ENCODE measurements at places on chromosomes 13 and 19.

DNA sequence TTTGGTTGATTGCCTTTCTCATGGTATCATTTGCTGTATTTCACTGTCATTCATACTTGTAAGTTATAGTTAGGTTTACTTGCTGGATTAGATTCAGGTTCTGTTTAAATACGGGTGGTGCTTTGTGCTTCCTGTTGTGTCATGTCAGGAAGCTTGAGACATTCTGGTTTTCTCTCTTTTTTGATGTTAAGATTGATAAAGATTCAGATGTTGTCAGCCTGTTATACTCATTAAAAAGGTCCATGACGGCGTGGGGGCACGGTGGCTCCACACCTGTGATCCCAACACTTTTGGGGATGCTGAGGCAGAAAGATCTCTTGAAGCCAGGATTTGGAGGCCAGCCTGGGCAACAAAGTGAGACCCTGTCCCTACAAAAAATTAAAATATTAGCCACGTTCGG is 45.7 kb downstream of the NAA16 start:
- no peak for DNase-seq

DNA sequence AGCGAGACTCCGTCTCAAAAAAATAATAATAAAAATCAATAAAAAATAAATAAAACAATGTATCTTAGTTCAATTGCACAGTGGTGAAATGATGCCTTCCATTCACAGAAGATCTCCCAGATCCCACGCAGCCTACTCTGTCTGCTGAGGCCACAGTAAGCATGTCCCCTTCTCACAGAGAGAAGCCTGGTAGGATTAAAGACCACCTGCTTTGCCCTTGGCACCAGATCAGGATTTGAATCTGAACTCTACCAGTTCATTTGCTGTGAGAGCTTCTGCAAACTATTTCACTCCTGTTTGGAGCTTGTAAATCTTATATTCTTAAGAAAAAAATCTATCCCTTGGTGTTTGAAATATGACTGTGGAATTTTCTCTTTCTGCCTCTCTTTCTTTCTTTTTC is 2.2 kb upstream of the SLC7A1 start:
- DNase-seq = no peak

- DNase-seq = no peak
Measured at GRCh38 chr13:30736461-30737320, 1.3 kb downstream of the ALOX5AP start.

DNA sequence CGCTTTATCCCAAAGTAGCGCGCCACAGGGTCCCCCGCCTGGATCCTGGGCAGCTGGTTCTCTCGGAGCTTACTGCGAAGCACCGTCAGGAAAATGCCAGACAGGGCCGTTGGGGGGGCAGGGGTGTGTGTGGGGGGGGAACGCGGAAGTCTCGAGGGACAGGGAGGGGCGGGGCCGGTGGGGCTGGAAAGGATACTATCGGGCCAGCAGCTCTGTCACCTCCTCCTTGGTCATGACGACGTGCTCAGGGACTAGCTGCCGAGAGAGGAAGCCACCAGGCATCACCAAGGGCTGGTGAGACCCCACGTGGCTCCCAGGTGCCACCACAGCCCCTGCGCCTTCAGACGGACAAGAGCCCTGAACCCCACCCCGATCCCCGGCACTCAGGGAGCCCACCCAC is 5.3 kb downstream of the POLR2E start:
- DNase-seq = no peak

DNA sequence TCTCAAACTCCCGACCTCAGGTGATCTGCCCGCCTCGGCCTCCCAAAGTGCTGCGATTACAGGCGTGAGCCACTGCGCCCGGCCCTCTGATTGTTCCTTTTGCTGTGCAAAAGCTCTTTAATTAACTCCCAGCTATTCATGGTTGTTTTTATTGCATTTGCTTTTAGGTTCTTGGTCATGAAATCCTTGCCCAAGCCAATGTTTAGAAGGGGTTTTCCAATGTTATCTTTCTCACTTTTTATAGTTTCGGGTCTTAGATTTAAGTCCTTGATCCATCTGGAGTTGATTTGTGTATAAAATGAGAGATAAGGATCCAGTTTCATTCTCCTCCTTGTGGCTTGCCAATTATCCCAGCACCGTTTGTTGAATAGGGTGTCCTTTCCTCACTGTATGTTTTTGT is 19.2 kb upstream of the GRTP1 start:
- DNase-seq = no peak

- no peak for DNase-seq
Measured at GRCh38 chr13:65857942-65858565, 1372.1 kb downstream of the PCDH9 start.

DNA sequence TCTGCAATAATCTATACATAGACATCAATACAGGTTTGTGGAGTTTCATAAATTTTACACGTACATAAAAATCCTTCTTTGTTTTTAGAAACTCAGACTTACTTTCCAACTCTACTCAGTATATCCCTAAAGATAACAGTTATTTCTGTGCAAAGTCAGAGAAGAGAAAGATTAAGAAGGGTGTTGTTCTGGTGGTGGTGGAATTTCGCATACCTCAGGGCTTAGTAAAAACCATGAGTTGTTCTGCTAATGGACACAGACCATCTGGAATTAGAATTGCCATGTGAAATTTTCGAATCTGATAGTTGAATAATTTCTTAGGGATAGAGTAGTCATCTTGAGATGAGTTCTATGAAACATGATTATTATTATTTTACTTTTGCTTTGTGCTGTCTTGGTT is 102.7 kb downstream of the ZAR1L start:
- no peak for DNase-seq

DNA sequence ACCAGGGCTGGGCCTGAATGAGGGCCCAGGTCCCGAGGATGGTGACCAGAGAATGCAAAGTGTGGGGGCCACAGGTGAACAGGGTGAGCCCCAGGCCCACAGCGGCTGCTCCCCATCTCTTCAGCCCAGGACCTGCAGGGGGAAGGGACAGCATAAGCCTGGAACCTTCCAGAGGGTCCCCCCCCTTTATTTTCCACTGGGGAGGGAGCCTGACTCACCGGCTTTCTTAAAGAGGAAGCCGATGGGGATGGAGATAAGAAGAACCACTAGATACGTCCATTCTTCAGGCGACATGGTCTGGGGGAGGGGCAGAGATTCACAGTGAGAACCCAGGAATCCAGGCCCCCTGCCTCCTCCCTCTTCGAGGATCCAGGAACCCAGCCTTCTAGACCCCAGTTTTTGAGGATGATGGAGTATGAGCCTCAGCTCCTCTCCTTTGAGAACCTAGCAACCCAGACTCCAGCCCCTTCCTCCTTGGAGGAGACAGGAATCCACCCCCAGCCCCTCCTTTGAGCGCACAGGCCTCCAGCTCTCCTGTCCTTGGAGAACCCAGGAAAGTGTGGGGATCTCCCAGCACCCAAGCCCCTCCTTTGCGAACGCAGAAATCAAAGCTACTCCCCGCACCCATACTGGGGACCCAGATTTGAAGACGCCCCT is 1.0 kb downstream of the MBOAT7 start:
- no peak for DNase-seq

DNA sequence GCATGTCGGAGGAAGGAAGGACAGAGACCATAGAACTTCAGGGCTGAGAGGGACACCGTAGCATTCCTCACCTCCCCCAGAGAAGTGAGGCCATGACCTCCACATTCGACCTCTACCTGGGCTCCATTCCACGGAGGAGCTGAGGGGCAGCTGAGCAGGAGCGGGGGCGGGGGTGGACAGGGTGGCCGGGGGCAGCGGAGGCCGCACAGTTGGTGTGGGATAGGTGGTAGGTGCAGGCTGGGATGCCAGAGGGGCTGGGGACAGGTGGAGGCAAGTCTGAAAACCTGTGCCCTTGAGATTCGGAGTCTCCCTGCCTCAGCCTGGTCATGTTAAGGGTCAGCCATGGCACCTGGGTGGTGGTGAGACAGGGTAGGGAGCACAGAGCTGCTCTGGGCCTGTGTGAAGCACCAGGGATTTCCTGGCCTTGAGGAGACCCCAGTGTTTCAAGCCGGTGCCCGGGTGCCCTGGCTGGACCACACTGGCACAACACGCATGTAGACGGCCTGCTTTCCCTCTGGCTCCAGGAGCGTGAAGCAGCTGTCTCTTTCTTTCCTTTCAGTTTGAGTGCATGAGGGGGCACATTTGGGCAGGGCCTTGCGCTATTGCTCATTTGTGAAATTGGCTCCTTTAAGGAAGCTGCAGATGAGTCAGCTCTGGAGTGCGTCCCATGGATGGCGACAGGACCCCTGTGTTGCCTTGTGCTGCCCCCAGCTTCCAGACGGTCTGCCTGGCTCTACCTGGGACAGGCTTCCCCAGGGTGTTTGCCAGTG is 51.8 kb downstream of the TSSK6 start:
- no peak for DNase-seq

GRCh38 chr19:8614455-8614854 is 3.9 kb upstream of the ADAMTS10 start:
- DNase-seq = no peak

DNA sequence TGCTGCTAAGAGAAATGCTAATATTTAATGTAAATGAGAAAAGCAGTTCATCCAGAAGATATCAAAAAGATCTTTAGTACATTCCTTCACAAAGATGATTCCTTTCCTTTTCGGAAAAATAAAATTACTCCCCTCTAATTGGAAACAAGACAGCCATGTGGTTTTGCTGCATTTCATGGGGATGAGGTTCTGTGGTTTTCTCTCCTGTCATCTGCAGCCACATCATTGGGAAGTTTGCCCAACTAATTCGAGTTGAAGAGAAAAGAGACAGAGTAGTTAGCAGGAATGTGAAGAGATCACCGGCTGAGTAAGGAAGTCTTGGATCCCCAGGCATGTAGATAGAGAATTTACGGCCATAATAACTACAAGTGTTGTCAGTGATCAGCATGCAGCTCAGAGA is 122.1 kb downstream of the CYSLTR2 start:
- no peak for DNase-seq

GRCh38 chr19:13600091-13600490 is 93.8 kb upstream of the CACNA1A start:
- no peak for DNase-seq

DNA sequence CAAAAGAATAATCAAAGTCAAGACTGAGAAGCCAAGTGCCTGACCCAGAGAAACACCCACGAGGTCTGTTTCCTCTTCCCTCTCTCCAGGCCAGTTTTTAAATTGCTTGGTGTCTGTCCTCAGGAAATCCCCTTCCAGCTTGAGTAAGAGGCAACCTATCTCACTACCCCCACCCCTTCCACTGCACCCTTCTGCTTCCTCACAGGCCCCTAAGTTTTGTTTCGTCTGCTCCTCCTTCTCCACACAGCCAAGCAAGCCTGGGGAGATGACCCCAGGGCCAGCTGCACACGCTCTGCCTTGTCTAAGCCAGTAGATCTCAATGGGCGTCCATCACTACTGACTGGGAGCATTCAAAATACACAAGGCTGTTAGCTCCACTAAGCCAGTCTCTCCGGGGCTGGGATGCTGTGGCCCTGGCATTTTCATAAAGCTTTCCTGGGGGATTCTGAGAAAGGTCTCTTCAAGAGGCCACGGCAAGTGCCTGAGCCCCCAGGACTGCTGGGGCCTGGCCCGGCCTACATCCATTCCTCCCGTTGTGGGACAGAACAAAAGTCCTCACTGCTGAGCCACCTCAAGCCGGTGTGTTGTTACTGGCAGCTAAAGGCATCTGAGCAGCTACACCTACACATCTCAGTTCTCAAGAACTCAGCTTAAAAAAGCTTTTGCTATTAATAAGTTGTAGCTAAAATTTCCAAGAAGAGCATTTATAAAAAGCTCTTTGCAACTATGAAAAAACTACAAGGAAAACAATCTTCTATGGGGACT is 14.9 kb upstream of the IL4I1 start:
- DNase-seq = no peak

DNA sequence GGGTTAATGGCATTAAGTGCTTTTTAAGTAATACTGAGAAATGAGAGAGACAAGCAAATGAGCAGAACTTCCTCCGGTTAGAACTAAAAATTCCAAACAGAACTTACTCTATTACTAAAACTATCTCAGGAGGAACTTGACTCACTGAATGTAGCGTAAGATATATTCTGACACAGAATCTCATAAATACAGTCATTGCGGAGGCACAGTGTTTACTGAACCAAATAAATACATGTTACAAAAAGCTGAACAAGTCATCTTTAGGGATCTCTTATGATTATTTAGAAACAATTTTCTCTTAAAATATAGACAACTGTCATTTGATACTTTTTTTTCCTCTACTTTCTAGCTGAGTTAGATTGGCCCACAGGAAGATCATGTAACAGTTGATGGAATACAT is 283.1 kb downstream of the KLF12 start:
- DNase-seq = no peak

DNA sequence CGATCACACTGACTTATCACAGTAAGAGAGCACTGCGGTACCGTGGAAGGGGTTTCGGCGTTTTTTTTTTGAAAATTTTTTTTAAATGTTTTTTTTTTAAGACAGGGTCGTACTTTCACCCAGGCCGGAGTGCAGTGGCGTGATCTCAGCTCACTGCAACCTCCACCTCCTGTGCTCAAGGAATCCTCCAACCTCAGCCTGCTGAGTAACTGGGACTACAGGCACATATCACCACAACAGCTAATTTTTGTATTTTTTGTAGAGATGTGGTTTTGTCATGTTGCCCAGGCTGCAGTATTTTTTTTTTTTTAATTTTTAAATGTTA is 19.0 kb downstream of the LTBP4 start:
- no peak for DNase-seq

GRCh38 chr13:78587395-78587794 is 16.0 kb downstream of the POU4F1 start:
- no peak for DNase-seq

GRCh38 chr19:50417111-50418081 is 1.3 kb upstream of the SPIB start:
- no peak for DNase-seq

- DNase-seq = no peak
Measured at GRCh38 chr13:48819899-48820298, 155.8 kb upstream of the FNDC3A start.

GRCh38 chr13:111895896-111896821 is 170.8 kb upstream of the SOX1 start:
- DNase-seq = no peak

- DNase-seq = no peak
Measured at GRCh38 chr19:45076851-45077730, 813 bp upstream of the ZNF296 start.

- DNase-seq = peak; percentile 70
Measured at GRCh38 chr19:46659151-46660007, 1.6 kb downstream of the DACT3 start.

- DNase-seq = no peak
Measured at GRCh38 chr19:31330237-31330636, 19.0 kb downstream of the TSHZ3 start.

DNA sequence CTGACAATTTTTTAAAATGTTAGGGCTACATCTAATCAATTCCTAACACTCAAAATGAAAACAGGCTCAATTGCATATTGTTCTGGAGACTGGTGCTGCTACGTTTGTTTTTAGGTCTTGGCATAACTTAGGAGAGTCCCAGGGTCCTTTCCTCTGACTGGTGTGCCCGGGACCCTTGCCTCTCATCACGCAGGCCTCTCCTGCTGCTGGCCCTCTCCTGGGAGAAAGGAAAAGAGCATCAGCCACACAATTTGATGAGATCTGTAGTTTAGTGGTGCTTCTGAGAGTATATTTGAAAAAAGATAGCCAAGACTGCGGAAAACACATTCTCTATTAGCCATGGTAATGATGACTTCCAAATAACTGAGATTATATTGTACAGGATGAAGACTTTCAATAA is 380.0 kb downstream of the KLF12 start:
- DNase-seq = no peak
